ENCODE measurements at places on chromosomes 6 and 20.
A peak's percentile ranks its signal among the peaks of the same experiment; 100 is the strongest.

GRCh38 chr20:44204156-44204831 lies 6.3 kb downstream of the OSER1 start:
- peak; percentile 41 for DNase-seq

- DNase-seq, result no peak
Observed at GRCh38 chr20:60759651-60760050, 492.4 kb upstream of the CDH4 start.

DNA sequence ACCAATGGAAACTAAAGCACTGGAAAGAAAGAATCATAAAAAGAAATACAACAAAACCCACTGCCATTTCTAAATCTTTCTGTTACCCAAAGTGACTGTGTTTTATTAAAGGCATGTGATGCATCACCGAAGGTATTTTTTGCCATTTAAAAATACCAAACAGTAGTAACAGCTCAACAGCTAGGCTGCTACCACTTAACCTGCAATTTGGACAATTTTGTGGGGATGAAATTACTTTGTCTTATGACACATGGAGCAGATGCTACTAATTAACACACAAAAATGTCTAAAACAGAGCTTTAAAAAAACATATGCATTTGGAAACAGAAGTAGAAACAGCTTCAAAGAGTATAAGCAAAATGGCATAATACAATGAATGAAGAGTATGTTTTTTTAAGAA lies 97.4 kb downstream of the ATXN1 start:
- DNase-seq, result no peak

DNA sequence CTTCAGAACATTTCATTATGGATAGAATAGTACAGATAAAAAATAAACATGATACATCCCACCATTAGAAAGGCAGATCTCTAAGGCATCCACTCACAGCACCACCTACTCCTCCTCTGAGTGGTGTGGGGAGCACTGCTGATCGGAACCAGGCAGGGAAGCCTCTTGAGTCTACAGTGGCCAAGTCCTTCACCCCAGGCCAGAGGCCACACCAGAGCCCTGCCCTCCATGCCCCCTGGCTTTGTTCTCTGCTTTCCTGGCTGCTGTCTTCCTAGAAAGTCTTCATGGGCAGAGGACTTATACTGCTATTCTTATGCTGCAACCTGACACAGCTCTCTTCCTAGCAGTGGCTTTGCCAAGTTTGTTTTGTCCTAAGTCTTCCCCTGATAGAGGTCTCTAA lies 201.8 kb upstream of the THBS2 start:
- DNase-seq, result no peak

- peak; percentile 67 for DNase-seq
Observed at GRCh38 chr6:25963426-25964123, 973 bp downstream of the TRIM38 start.

DNA sequence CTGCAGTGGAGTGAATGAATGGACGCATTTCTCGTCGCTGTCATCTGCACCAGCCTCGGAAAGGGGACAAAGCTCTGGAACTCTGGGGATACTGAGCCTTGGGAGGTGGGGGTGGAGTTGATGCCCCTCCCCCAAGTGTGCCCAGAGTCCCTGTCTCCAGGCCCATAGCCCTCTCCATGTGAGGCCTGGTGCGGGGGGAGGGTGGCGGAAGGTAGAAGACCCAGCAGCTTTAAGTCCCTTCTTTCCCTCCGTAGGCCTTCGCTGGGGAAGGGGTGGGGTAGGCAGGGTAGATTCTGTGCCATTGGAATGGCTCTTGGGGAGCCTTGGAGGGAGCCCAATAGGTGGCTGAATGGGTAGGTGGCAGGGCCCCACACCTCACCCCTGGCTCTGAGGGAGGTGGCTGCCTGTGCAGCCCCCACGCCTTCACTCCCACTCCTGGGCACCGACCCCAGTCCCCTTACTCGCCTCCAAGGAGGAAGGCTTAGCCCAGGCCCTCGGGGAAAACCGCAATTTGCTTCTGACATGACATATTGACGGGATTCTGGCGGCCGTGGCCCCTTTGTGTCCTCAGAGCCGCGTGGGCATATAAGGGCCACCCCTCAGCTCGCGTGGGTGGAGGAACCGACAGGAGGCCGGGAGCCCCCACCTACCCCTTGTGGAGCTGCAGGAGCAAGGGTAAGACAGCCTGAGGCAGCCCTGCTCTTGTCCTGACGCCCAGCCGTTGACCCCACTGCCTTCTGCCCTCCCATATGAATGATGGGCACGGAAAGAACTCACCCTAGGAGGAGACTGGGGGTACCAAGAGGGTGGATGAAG lies at the start of gene BPIFB3:
Gene BPIFB3 (plus strand): TSS at position 613 of the 816 bp plus-strand sequence. CDS start 1,533 bp downstream, outside the sequence.
- no peak for DNase-seq

DNA sequence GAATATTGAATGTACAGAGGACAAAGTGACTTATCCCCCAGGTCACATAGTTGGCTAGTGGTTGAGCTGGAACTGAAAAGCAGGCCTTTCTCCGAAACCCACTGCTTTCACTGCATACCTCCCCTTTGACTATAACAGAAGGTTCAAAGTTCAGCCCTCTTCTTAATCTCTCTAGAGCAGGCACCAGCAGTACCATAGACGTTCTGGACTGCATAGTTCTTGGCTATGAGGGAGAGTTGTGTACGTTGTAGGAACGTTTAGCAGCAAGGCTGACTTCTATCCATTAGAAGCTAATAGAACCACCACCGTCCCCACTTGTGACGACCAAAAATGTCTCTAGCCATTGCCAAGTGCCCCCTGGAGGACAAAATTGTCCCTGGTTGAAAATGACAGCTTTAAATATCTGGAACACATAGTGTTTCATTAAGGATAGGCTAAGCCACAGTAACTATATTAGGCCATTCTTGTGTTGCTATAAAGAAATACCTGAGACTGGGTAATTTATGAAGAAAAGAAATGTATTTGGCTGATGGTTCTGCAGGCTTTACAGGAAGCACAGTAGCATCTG lies 123.8 kb upstream of the MTHFD1L start:
- no peak for DNase-seq

GRCh38 chr6:129691709-129692108 lies 18.3 kb downstream of the ARHGAP18 start:
- DNase-seq, result no peak

DNA sequence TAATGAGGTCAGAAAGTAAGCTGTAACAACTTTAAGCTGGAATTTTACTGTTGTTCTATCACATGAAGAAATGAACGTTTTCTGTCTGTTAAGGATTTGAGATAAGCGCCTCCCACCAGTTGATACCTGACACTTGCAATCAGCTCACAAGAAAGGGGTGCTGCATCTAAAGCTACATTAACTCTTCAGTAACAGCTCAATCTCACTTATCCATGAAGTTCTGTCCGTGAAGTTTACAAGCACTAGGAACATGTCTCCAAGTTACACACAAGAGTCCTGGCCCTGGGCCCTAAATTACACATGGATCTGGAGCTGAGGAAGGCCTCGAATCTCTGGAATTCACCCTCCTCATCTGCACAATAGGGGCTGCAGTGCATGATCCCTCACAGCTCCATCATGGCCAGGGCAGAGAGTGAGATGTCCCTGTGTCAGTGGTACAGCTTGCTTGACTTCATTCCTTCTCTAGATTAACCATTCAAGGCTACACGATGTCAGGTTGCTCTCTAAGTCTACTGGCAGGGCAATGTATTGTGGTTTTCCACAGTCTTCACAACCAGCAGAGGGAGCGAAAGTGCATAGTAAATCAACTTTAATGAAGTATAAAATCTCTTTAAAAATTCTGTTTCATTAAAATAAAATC lies 182.4 kb upstream of the MCHR2 start:
- DNase-seq, result no peak

DNA sequence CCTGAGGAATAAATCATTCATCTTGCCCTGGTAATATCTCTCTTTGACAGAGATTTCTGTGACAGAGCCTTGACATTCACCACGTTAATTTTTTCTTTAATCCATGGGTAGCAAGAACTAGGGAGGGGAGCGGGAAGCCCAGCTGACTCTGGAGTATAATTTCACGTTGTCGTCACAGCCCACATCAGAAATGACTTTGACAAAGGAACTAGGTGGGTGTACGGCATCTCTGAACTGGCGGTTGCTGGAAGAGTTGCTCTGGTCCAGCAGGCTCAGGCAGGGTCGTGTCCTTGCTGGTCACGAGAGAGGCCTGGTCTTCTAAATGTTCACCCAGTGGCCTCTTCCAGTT lies 397.1 kb upstream of the CNR1 start:
- no peak for DNase-seq

- DNase-seq, result no peak
Observed at GRCh38 chr6:1502041-1502440, 107.7 kb upstream of the FOXC1 start.

- no peak for DNase-seq
Observed at GRCh38 chr6:9646342-9647070, 768.4 kb downstream of the TFAP2A start.

GRCh38 chr20:5686384-5687105 lies 63.7 kb upstream of the SHLD1 start:
- DNase-seq, result no peak

DNA sequence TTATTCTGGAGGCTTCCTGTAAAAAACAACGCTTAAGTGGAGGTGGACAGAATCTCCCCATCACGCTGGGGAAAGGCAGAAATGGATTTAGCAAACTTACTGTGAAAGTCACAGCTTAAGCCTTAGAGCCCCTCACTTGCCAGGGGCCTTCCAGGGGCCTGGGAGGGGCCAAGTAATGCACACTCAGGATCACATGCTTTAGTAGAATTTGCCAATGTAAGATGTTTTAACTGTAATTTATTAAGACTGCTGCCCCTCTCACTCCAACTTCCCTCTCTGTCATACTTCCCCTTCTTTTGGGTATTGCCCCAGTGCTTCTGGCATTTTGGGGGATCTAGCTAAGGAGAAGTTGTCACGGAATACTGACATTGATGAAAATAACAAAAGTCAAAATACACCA lies 12.6 kb upstream of the ADA start:
- no peak for DNase-seq

- DNase-seq, result no peak
Observed at GRCh38 chr20:12824328-12825225, 184.2 kb upstream of the SPTLC3 start.

GRCh38 chr6:31068669-31069340 lies 43.6 kb downstream of the C6orf15 start:
- peak; percentile 71 for DNase-seq

GRCh38 chr20:23658989-23659609 lies 21.3 kb upstream of the CST3 start:
- DNase-seq, result no peak

- no peak for DNase-seq
Observed at GRCh38 chr6:33440649-33441309, 13.6 kb upstream of the ZBTB9 start.

- no peak for DNase-seq
Observed at GRCh38 chr6:149890629-149891045, 7.3 kb downstream of the RAET1E start.

GRCh38 chr6:10402648-10403311 lies 12.1 kb downstream of the TFAP2A start:
- no peak for DNase-seq

- no peak for DNase-seq
Observed at GRCh38 chr6:99589290-99589672, 17.4 kb upstream of the PRDM13 start.

DNA sequence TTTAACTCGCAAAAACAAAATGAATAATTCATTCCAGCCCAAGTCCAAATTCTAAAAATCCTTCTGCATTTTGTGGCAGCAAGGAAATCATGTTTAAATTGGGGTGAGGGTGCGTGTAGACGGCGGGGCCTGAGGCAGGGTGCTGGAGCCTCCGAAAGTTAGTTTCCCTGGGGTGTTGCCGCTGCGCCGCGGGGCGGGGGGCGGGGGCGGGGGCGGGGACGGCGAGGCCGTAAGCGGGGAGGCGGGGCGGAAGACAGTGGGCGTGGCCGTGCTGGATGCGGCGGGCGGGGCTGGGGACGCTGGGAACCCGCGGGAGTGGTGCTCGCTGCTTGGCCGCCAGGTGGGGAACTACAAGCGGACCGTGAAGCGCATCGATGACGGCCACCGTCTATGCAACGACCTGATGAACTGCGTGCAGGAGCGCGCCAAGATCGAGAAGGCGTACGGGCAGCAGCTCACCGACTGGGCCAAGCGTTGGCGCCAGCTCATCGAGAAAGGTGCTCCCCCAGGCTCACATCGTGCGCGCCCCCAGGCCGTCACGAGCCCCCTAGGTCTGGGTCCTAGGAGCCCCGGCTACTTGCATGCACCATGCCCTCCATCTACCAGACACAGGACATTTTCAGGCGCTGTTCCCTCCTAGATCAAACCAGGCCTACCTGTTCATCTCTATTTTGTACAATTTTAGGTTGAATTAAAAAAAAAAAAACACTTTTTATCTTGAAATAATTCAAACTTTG lies 29.0 kb downstream of the SPDEF start:
- DNase-seq, result peak; percentile 93

DNA sequence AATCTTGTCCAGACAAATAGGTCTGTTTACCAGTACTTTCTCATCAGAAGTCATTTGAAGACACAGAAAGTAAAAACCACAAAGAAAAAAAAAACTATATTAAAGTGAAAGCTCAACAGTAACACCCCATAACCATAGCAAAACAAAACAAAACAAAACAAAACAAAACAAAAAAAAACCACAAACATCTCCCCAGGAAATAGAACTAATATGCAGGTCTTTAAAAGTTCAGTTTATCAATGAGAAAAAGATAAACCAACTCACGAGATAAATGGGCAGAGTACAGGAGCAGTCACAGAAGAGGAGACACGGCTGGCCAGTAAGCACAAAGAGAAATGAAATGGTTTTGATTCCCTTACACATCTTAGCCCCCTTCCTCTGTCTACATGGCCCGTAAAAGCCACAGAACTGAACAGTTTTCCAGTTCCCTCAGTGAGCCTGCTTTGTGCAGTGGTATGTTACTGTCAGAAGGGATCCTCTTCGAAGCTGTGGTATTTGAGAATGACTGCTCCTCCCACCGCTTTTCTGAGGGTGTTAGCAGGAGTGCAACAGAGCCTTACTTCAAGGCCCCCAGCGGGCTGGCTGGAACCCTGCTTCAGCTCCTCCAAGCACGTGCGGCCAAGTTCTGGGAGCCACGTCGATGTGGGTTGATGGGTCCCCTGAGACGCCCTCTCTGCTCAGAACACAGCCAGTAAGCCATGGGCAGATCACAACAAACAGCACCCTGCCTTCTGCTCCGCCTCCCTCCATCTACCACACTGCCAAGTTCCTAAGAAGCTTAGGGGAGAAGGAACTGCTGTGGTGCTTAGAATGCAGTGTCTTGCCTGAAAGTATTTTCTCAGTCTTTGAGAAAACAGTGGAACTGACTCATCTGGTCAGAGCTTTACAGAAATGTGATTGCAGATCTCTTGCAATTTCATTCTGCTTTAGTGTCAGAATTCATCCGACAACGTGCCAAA lies 14.0 kb downstream of the UST start:
- DNase-seq, result no peak

DNA sequence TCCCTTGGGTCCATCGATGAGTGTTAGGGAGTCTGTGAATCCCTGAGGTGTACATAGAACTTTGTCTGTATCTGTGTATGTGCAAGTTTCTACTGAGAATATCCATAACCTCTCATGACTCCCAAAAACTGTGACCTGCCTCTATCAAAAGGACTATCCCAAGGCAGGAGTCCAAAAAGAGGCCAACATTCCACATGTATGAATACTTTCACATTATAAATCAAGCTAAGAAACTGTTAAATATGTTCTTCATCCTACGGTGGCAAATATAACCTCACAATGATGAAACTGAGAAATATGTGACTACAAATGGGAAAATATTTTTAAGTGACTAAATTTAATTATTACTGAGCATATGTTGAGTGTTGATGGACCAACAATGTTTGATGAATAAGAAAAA lies 16.1 kb upstream of the STX11 start:
- no peak for DNase-seq
